EL (cell line): ENCODE measurements at places on chromosomes 16 and 17.
A peak's percentile ranks its signal among the peaks of the same experiment; 100 is the strongest.

DNA sequence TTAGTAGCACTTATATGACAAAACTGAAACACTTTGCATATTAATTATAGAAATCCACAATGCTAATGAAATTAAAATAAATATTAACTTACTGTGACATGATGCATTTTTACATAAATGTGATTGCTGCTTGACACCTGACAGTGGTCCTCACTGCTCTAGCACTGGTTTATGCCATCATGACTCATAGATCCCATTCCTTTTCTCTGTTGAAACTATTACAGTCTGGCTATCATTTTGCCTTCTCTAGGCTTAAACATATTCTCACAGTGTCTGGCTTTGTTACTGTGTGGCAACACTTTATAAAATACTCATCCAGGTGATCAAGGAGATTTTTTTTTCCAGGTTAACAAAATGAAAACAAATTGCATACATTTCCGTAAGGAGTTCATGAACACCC, 108.0 kb downstream of the MRTFB start:
- no peak for DNase-seq

DNA sequence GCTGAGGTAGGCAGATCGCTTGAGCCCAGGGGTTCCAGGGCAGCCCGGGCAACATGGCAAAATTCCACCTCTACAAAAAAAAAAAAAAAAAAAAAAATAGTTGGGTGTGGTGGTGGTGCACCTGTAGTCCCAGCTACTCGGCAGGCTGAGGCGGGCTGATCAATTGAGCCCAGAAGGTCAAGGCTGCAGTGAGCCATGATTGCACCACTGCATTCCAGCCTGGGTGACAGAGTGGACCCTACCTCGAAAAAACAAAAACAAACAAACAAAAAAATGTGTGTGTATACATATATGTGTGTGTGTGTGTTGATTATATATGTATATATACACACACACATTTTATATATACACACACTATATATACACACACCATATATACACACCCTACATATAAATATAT, 39.1 kb upstream of the TBC1D3K start:
- DNase-seq, result no peak

GRCh38 chr16:83814659-83814985, 6.8 kb downstream of the HSBP1 start:
- no peak for DNase-seq

- no peak for DNase-seq
These were observed 23.2 kb upstream of the NPTX1 start for GRCh38 chr17:80499560-80499959.

DNA sequence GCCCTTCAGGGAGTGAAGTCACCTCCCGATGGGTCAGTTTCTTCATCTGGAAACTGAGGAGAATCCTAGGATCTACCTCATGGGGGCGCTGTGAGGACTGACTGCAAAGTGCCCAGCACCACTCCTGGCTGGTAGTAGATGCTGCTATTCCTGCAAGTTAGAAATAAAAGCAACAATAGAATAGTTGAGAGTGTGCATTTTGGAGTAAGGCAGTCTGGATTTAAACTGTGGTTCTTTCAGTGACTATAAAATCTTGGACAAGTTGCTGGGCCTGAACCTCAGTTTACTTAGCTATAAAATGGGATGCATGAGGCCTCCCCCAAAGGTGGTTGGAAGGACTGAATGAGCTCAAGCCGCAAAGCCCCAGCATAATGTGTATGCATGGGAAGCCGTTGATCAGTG, 70.6 kb downstream of the CYB5B start:
- DNase-seq, result peak; percentile 30

DNA sequence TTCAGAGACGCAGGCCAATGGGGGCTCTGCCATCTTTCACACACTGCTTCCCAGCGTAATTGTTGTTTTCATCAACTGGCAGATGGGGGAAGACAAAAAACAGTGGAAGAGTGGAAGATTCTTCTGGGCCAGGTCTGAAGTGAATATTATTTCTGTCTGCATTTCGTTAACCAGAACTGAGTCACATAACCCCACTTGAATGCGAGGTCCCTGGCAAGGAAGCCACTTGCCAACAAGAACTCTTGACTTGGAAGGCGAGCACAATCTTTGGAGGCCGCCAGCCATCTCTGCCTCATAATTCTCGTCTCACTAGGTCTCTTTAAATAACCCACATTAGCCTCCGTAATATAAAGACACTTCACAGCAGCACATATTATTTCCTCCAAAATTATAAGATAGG, 75.4 kb downstream of the CYB561 start:
- DNase-seq, result no peak

GRCh38 chr17:50169121-50169764, 3.4 kb downstream of the SGCA start:
- peak; percentile 78 for DNase-seq

DNA sequence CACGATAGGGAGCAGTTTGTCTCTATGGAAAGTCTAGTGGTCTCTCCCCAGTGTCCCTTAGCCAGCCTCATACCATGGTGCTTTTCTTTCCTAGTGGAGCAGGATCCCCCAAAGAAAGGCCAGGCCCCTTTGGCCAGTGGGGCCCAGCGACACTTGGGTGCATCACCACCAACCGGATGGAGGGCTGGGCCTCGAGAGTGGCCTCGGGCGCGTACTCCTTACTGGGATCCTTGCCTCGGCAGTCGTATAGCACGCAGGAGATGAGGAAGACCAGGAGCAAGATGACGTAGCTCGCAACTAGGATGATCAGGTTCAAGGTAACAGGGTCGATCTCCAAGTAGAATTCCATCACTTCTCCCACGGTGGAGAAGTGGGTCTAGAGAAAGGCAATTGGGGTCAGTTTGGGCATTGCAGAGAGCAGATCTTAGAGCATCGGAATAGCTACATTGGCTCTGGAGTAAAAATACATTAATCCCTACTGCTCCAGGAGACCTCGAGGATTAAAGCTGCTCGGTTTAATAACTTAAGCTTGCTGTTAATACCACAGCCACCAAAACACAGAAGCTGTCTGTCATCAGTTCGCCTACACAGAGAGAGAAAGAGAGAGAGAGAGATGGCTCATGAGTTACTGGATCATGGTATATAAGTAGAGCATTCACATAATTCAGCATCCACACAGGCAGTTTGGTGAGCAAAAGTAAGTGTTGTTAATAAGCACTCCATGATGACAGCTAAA, at the start of gene SMIM36:
Gene SMIM36, minus strand, starts transcription at position 467 of the 736 bp plus-strand sequence.
- DNase-seq, result no peak

- no peak for DNase-seq
These were observed 104.9 kb downstream of the AXIN2 start for GRCh38 chr17:65456368-65457151.

DNA sequence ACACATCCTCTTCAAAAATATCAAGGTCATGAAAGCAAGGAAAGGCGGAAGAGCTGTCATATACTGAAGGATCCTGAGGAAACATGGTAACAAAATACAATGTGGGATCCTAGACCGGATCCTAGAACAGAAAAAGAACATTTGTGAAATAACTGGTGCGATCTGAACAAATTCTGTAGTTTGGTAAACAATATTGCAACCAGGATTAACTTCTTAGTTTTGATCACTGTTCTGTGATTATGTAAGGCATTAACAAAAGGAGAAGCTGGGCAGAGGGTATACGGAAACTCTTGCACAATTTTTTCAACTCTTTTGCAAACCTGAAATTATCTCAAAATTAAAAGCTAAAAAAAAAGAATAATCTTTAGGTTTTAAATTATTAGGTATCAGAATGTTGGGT, 109.7 kb downstream of the TRIM37 start:
- no peak for DNase-seq

DNA sequence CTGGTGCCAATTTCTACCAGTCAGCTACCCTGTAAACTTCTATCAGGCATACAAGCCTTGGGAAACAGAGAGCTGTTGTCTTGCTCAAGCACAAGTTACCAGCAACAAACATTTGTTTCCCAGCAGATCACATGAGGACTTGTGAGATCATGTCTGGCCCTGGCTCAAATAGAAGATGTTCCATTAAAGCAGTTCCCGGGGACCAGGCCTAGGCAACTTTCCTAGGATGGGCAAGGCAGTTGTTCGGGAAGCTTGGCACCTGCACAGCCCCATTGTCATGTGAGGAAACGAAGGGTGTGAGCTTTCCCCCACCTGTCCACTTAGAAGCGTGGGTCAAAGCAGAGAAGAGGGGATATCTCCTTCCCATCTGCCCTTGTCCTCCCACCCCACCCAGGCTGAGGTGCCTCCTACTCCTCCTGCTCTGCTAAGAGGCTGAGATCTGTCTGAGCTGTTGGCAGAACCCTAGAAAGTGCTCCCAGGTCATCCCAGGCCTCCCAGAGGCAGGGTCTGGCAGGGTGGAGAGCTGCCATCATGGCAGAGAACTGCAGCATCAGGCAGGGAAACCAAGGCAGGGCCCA, 11.2 kb upstream of the SLC47A2 start:
- peak; percentile 11 for DNase-seq

DNA sequence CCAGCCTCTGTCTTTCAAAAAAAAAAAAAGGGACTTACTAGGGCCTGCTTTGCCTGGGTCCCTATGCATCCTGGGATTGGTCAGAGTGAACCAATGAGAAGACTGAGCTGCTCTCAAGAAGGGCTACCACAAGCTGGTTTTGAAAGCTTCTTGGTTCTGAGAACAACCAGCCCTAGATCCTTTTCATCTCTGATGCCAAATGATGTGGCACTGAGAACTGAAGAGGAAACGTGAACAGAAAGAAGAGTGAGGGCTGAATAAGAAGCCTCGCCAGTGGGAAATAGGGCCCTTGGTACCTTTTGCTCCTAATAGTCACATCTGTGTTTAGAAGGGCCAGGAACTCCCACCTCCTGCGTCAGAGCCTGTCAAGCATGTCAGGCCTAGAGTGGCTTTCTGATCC, 10.7 kb downstream of the TACO1 start:
- no peak for DNase-seq

- DNase-seq, result peak; percentile 77
These were observed 390 bp downstream of the FOXL1 start for GRCh38 chr16:86578611-86579267.

- peak; percentile 7 for DNase-seq
These were observed 4.8 kb downstream of the DHODH start for GRCh38 chr16:72013389-72013788.

GRCh38 chr17:47955497-47956461, 1.9 kb downstream of the PRR15L start:
- DNase-seq, result no peak

GRCh38 chr17:79612468-79613194, 1.8 kb upstream of the RBFOX3 start:
- peak; percentile 45 for DNase-seq

GRCh38 chr17:16106161-16106891, 106.7 kb downstream of the TTC19 start:
- no peak for DNase-seq

- no peak for DNase-seq
These were observed 41.2 kb downstream of the TNFRSF13B start for GRCh38 chr17:16930571-16931317.

- peak; percentile 96 for DNase-seq
These were observed 885 bp upstream of the VASN start for GRCh38 chr16:4370570-4371356.

GRCh38 chr17:67047382-67047781, 3.0 kb downstream of the CACNG1 start:
- DNase-seq, result no peak

DNA sequence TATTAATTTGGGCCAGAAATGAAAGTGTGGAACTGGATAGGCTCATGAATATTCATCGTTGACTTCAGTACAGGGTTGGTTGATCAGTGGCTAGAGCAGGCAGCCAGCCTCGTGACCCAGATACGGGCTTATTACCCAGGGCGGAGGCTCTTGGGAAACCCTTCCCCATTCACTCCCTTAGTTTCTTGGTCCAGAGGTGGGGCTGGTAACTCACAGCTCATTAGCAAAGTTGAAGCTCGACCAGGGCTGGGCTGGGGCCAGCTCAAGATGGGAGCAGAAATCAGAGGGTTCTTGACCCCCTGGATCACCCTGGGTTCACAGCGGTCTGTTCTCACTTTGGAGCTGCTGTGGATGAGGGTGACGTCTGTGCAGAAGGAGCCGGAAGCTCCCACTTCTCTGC, 44.6 kb upstream of the GSE1 start:
- DNase-seq, result no peak

DNA sequence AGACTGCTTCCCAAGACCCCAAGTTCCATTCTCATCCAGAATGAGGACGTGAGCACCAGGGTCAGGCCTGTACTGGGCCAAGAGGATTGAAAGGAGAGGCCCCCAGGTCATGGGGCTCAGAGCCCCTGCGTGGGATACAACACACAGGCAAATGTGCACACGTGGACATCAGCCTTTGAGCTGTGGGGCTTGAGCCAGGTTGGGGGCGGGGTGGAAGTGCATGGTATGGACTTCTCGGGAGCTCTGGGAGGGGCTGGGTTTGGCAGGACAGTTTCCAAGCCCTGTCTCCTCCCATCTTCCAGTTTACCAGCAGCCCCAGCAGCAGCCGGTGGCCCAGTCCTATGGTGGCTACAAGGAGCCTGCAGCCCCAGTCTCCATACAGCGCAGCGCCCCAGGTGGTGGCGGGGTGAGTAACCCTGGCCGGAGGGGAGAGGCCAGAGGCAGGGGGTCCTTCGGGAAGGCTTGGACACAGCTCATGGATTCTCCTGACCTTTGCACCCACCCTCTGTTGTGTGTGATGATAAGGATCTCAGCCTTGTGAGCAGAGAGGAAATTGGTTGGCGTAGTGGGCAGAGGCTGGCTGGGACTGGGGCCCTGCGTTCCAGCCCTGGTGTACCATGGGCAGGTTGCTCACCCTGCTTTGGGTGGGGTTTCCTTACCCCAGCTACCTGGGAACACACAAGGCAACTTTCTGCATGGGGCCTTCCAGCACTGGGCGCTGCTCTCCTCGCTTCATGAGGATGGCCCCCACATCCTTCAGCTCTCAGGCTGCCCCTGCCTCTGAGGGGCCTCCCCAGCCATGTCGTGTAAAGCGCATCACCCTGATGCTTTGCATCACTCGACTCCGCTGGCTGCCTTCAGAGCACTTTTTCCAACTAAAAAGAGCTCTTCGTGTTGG, 10.4 kb upstream of the LASP1NB start:
- no peak for DNase-seq

GRCh38 chr16:1696863-1697262, 9.1 kb upstream of the MAPK8IP3 start:
- DNase-seq, result peak; percentile 60

GRCh38 chr17:33874617-33875060, 380.4 kb upstream of the CCL2 start:
- no peak for DNase-seq

DNA sequence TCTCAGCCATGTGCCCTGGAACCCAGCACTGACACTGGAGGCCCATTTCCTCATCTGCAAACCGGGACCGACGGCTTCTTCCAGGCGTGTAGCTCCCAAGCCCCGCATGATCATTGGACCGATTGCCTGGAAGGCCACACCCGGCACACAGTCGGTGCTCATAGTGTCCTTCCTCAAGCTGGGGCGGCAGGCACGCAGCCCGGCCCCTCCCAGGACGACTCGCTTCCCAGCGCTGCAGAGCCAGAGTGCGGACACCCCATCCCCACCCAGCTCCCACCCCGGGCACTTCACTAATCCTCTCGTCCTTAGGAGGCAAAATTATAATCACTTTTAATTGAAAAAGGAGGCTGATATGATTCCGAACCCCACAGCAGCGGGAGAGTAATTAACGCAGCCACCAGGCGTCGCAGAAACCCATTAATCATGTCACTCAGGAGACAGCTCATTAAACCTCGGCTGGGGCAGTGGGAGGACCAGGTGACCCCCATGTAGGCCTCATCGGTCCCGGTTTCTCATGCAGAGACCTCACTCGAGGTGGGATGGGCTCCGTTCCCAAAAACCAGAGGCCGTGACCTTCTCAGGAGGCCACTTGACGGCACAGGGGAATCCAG, 33.1 kb downstream of the ZNF469 start:
- DNase-seq, result no peak

GRCh38 chr16:84810518-84811273, 9.1 kb upstream of the CRISPLD2 start:
- no peak for DNase-seq
